T follicular helper cell (primary cell): ENCODE measurements at places on chromosomes 7 and 10.

DNA sequence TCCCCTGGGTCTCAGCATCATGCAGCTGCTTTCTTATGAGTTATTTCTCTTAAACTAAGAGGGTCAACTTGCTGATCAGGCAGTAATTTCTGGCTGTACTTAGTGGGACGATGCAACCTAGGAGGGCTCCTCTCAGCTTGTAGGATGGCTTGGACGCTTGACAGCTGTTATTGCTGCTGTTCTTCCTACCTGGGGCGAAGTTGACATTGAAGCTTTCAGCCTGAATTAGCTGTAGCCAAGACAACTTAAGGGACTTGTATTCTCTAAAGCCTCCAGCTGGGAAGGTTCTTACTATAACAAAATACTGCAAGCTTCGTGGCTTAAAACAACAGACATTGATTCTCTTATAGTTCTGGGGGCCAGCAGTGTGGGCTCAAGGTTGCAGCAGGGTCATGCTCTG, 224.9 kb downstream of the ACTR3B start:
- no peak for DNase-seq

GRCh38 chr7:29386196-29386765, 177.4 kb upstream of the PRR15 start:
- no peak for DNase-seq

DNA sequence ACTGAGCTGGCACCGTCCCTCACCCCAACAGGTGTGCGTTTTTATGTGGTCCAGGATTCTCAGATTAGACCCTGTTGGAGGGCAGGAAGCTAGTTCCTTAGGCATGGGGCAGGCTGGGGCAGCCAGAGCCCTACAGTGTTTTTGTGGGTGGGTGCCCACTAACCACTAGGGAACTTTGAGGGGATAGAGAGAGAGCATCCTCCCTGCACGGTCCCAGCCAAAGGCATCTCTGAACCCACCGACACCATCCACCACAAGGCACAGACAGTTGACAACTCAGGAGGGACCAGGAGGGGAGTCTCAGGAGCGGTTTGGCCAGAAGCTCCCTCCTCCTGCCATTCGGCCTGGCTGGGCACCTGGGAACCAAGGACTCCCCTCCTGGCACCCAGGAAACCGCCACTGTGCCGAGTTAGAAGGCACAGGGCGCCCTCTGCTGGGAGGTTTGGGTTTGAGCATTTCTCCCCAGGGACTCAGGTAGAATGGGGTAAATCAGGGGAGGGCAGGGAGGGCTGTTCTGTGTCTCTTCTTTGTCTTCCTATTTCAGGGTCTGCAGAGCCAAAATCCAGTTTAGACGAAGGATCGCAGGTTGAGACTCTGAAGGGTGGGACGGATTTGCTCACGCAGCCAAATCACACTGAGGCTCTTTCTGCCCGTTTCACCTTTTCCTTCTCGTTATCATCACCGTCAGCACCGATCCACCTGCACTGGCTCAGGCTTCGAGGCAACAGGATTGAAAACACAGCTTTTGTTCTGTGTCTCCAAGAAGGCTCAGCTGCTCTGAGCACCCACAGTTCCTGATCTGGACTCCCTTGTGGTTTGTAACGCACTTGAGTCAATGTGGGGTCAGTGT, 84.8 kb upstream of the COL13A1 start:
- peak; percentile 33 for DNase-seq

DNA sequence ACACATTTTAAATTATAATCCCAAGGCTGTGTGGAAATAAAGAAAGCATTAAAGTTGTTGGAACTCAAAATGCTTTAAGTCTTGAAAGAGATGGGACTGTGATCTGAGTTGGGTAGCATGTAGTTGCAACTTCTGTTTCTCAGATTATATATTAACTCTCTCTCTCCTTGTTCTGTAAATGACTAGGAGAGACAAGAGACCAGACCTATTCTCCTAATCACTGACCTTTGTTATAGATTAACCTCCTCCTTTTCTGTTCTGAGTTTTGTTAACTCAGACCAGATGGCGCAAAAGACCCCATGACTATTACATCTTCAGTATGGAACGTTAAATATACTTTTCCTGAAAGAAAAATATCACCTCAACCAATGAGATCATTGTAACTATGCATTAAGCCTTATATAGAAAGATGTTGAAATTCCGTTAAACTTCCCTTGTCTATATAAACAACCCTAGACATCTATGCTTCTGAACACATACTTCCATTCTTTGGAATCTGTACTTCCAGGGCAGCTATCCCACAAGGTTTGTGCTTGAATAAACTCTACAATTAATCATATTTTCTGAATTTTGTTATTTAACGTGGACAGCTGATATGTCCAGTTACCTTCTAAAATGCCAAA, 143.5 kb upstream of the TRIM24 start:
- no peak for DNase-seq

DNA sequence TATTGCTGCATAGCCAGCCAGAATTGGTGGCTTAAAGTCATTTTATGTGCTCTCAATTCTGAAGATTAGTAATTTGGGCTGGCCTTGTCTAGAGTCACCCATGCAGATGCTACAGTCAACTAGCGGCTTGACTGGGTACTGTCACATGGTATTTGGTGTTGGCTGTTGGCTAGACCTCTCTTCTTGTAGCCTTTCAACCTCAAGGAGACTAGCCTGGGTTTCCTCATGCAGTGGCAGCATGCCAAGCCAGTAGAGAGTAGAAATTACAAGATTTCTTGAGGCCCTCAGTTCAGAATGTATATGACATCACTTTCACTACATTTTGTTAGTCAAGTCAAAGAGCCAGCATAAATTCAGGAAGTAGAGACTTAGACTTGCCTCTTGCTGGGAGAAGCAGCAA, 3.7 kb upstream of the ZNF800 start:
- no peak for DNase-seq

DNA sequence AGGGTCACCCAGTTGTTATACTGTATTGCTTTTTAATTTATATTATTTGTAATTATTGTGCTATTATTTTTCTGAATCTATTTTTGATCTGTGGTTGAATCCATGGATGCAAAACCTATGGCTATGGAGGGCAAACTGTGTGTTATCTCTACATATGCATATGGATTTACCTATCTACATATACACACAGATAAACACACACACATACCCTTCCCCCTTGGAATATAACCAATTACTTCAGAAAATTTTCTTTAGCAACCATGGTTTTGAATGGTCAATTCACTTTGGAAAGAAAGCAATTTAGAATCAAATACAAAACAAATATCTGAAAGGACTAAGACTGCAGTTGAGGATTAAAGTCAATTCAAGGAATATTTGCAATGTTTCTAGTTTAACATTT, 39.1 kb downstream of the MTPN start:
- no peak for DNase-seq

DNA sequence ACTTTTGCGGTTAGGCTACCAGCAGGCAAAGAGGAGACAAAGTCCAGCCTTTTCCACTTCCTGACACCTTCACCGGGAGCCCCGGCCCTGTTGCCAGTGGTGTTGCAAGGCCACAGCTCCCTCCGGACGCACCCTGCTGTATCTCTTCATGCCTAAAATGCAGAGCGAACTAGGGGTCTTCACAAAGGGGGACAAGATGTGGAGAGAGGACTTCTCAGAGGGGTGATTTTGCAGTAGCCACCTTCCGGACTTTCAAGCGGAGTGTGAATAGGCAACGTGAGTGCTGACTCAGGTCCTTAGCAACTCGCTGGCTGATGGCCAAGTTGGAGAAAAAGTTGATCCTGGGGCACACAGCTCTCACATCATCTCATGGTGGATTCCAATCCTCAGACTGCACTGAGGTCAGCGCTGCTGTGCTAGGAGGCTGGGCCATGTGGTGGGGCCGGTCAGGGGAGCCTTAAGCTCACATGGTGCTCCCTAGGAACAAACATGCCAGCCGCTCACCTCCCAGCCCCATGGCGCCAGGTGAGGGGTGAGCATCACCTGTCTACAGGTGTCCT, 166.3 kb downstream of the LCOR start:
- DNase-seq = no peak
